ENCODE measurements at places on chromosomes 1 and 21.

DNA sequence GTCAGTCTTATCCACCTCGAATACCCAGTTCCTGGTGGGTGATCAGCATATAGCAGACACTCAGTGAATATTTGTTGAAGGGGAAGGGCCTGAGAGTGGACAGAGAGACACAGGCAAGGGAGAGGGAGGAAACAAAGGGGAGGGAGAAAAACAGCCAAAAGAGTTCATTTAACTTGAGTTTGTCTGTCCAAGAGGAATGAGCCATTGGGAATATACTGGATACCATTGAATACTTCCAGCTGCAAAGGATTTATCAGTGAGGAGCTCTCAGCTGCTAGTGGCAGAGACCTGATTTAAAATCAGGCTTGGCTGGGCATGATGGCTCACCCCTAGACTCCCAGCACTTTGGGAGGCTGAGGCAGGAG, 11.5 kb upstream of the BGLAP start:
- DNase-seq: no peak

GRCh38 chr1:200739702-200740570, 1.2 kb downstream of the CAMSAP2 start:
- DNase-seq: no peak

DNA sequence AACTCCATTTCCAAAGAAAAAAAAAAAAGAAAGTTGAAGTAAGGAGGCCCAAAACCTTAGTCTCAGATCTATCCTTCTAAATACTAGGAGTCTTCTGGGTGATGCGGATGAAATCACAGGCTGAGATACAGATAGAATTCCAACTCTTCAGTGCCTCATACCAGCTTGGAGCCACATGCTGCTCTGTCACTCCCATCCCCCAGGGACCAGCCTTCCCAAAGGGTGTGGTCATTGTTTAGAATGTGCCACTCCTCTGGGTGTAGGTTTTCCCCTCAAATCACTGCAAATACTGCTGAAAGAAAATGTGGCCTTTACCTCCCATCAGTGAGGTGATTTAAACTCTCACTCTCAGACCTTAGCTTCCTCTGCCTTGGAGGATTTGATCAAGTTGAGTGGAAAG, 112.9 kb downstream of the CDC7 start:
- no peak for DNase-seq

DNA sequence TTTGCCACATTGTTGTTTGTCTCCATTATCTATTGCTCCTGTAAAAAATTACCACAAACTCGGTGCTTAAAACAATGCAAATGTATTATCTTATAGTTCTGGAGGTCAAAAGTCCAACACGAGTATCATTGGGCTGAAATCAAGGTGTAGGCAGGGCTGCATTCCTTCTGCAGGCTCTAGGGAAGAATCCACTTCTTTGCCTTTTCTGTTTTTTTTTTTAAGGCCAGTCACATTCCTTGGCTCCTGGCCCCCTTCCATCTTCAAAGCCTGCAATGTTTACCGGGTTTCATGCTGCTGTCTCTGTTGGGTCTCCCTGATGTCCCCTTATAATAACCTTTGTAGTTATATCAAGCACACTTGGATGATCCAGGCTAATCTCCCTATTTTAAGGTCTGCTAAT, 212.7 kb downstream of the PTBP2 start:
- DNase-seq: no peak

DNA sequence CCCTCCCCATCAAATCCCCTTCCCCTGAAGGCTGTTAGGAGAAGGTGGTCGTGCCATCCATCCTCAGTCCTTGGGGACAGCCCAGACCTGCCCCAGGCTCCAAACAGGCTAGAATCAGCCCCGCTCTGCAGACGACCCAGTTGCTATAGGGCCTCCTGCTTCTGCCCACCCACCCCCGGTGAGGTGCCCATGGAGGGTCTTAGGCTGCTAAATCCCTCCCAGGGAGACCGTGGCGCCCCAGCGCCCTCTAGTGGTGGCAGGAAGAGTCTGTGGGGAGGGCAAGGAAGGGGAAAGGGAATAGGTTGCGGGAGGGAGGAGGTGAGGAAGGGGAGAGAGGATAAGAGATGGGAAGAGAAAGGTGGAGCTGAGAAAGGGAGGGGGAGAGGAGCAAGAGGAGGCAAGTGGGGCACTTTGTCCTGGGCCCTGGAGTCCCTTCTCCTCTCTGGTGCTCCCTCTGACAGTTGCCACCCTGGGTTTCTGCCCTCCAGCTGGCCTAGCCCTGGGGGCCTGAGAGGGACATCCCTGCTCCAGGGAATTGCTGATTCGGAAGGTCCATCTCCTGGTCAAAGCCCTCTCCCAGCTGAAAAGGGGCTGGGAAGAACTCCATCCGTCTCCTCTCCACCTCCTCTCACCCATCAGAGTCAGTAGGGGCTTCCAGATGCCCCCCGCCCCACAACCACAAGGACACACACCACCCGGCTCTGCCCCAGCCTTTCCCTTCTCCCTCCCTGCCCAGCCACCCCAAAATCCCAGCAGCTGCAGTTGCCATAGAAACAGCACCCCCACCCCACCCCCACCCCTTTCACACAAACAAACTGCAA, 55.4 kb downstream of the CAMK2N1 start:
- peak; percentile 39 for DNase-seq

- no peak for DNase-seq
Measured at GRCh38 chr1:2528966-2529783, 888 bp downstream of the HES5 start.

- no peak for DNase-seq
Measured at GRCh38 chr1:47805921-47806361, 191.2 kb downstream of the TRABD2B start.

DNA sequence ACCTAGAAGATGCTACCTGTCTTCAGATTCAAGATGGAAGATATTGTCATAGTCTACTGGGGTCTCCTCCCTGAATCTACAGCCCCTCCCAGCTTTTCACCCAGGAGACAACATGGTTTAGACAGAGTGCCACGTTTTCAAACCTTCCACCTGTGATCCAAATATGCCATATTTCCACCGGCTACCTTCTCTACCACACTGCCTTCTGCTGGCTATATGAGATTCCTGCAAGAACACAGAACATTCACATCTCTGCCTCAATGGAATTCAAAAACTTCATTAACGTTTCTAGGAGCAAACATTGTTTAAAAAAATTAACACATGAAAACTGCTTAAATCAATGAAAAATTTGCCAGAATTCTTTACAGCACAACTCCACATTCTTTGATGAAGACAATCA, 12.9 kb upstream of the LELP1 start:
- no peak for DNase-seq

DNA sequence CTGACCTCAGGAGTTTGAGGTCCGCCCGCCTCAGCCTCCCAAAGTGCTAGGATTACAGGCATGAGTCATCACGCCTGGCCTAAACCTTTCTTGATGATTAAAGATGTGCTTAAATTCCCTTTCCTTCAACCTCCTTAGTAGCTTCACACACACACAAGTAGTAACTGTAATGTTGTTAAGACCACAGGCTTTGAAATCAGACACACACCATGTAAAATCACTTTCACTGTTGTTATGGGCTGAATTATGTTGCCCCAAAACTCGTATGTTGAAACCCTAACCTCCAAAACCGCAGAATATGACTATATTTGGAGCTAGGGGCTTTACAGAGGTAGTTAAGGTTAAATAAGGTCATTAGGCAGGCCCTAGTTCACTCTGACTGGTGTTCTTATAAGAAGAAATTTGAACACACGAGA, 180.2 kb downstream of the NR5A2 start:
- no peak for DNase-seq

DNA sequence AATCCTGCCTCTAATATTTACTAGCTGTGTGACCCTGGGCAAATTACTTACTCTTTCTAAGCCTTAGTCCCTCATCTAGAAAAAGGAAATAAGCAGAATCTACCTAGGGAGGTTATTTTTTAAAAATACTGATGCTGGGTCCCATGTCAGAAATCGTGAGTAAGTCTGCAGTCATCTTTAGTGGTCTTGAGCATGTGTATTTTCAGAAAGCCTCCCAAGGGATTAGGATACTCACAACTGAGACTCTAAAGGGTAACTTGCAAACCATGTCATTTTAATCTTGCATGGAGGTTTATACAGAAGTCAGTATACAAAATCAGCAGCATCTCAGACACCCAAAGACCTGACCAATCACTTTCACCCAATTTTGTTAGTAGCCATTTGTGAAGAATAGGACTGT, 43.2 kb downstream of the DSTYK start:
- no peak for DNase-seq

DNA sequence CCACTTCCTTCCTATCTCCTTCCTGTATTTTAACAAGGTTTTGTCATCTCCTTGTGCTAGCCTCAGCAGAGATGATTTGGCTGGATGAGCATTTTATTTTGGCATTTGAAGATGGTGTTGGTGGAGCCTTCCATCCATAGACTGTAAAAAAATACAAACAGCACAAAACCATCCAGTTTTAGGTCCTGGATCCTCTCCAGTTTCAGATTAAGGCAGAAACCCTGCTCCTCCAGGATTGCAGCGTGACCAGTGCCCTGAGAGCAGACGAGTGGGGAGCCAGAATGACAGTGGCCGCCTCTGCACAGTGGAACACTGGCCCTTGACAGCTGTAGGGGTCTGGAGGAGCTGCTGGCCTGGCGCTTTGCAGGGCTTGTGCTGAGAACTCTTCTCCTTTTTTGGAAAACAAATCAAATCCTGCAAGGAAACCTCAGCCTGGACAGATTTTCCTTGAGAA, 72.2 kb upstream of the GADD45A start:
- no peak for DNase-seq

DNA sequence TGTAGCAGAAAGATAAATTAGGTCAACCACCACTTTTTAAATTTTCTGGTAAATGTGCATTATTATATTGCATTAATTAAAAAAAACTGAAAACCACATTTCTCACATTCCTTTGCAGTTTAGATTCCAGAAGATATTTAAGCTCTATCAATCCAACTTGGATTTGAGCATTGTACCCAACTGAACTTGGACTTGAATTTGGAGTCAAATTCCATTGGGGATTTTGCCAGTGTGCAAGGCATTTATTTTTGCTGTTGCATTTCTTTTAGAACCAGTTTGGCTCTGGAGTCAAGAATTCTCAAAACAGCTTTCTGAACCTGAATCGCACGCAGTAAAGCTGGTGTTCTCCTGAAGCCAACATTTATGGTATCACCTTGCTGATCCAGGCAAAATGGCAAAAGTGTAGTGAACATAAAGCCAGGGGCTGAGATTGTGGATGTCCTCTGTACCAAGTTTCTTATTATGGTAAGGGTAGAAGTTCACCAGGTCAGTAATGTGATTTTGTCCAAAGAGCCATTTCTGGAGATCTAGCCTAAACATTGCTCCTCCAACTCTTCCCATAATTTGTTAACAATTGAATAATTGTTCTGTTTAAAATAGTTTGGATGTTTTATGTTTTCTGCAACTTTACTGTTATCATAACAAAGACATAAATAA, 890.9 kb downstream of the LRRIQ3 start:
- no peak for DNase-seq

DNA sequence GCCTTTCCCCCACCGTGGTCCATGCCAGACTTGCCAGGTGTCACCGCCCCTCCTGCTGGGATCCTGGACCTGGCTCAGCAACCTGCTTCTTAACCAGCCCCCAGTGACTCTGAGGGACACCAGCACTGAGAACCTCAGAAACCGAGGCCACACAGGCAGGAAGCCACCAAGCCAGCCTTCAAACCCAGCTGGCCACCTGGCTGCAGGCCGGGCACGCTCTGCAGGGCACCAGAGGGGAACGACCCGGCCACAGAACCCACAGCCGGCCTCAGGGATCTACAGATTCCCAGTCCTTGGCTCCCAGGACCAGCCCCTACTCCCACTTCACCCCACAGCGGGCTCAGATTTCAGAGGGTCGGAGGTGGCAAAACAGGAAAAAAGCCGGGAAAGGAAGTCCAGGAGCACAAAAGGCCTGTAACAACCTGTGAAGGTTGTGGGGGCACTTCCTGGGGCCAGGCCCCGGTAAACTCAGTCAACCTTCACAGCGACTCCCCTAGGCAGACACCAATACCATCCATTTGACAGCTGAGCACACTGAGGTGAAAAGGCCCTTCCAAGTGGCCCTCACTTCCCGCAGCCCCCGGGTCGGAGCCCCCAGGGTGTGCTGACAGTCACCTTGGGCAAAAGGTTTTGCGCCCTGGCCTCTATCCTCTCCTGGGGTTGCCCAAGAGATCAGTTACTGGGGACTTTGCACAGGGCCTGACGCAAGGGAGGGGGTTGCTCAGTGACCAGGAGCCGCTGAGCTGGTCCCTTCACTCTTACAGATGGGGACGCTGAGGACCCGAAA, 14.1 kb downstream of the RUNX3 start:
- DNase-seq: no peak

DNA sequence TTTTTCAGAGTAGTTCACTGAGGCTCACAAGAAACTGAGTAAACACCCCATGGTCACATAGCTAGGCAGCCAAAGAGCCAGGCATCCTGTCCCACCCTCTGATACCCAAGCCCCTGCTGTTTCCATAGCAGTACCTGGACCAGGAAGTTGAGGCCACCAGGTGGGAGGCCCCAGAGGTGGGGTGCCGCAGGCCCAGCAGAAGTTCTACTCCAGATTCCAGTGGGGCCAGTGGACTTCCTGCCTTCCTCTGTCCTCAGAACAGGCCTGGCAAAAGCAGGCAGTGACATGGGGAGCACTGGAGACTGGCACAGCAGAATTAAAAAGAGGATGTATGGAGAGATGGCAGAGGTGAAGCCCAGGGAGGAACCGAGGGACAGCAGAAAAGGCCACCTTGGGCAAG, 19.0 kb downstream of the FOXO6 start:
- DNase-seq: no peak

- DNase-seq: no peak
Measured at GRCh38 chr1:43864111-43865045, 69.2 kb upstream of the ARTN start.

DNA sequence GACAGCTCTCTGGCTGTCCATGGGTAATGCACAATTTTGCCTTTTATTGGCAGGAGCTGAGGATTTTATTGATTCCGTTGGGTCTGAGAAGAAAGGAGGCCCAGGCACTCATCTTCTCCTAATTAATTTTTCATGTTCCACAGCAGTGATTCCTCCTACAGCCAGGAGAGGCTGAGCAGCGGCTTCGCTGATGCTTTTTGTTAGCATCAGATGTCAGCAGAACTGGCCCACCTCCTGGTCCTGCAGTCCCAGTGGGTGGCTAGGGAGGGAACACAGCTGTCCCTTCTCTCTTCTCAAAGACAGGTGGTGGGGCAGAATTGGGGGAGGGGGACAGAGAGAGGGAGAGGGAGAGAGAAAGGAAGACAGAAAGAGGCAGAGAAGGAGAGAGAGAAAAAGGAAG, 5.7 kb downstream of the MT1HL1 start:
- DNase-seq: no peak

GRCh38 chr1:22584001-22584562, 20.8 kb downstream of the EPHA8 start:
- DNase-seq: no peak

GRCh38 chr21:32189688-32190483, 89.0 kb downstream of the MIS18A start:
- DNase-seq: no peak

DNA sequence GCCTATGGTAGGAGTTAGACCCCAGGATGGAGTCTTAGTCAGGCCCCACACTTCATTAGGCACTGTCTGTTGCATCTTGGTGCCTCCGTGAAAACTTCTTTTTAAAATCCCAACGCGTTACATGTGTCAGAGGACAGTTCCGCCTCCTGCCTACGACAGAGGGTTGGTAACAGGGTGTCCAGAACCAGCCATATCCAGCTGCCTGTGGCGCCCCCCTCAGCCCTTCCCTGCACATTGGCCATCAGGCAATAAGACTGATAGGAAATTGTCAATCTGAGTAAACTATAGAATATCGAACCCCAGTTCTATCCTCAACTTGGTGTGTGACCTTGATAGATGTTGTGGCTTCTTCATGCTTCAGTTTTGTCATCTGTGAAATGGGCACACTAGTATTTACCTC, 108.6 kb upstream of the CSF3R start:
- no peak for DNase-seq

Measured in 8988T (cell line).